Chondrocyte (in vitro differentiated cells): ENCODE measurements at places on chromosomes 3 and 15. TPM values are rescaled to one million over a fixed set of nuclear protein-coding genes. Genes with fewer than 3 reads are reported as not detected.
A peak's percentile ranks its signal among the peaks of the same experiment; 100 is the strongest.

DNA sequence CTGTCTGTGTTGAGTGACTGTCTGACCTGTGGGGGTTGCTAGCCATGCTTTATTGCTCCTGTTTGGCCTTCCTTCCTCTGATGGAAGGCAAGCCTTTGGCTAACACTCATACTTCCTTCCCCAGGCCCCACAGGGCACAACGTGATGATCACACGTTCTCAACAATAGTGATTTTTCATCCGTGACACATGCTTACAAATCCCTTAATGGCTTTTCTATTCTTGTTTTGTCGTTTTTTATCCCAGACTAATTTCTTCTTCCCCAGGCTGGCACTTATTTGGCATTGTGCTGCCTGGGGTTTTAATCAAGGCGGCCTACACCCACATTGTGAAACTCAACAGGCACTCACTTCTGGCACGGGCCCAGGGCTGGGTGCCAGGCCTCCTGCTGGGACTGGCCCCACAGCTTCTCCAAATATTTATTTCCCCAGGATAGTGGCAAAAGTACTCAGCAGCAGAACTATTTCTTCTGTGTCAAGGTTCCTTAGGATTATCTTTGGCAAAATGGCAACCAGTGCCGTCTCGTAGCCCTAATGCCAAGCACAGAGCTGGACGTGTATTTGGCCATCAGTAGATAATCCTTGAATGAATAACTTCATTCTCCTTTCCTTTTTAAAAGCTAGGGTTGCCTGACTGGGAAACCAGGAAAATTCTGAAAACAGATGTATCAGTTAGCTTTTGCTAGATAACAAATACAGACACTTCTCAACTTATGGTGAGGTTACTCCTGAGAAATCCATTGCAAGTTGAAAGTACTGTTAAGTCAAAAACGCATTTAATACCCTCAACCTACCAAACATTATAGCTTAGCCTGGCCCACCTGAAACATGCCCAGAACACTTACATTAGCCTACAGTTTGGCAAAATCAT, 30.6 kb downstream of the CMTM7 start:
- no peak for DNase-seq

GRCh38 chr3:67227030-67227429, 228.9 kb downstream of the KBTBD8 start:
- DNase-seq, result no peak

DNA sequence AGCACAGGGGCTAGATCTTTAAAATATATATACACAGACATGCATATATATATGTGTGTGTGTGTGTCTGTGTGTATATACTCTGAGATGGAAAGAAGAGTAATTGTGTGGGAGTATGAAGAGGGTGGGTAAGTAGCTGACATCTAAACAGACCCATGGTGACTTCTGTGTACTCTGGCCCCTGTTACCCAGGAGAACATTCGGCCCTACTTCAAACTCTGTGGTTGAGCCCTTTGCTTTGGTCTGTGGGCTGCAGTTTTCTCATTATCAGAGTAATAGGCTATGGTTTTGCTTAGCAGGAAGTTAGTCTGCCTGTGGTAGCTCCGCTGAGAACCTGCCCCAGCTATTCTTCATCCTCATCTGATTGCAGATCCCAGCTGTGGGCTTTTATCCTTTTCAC, 141.4 kb downstream of the RBPMS2 start:
- no peak for DNase-seq

DNA sequence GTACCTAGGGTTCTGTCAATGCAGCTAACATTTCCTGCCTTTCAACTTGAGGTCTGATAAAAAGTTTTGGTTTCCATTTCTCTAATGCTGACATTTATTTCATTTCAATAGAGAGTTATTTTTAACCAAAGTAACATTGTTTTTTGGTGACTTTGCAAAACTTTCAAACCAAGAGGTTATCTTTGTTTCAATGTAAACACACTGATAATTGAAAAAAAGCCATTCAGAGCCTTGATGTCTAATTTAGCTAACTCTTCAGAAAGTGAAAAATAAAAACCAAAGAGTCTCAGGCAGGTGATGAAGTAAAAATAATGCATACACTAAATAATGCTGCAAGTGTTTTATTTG, 9.6 kb upstream of the TIPARP start:
- DNase-seq, result no peak

- DNase-seq, result no peak
Observed at GRCh38 chr15:40511093-40511471, 40.3 kb downstream of the CHST14 start.

DNA sequence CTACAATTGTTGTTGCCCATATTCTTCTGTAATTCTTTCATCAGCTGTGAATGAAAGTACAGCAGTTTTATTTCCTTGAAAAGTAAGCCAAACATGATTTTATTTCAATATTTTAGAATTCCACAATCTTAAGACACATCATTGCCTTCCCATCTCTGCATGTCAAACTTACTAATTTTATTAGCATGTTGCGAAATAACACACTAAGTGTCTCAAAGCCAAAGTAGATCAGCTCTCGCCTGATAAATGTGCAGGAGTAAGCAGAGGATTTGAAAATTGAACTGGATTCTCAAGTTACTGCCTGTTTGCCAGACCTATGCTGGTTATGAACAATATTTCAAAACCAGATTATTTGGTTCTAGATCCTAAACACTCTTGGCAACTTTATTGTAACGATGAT, 25.7 kb downstream of the TGFBR2 start:
- DNase-seq, result no peak

- DNase-seq, result no peak
Observed at GRCh38 chr3:30273304-30274072, 332.9 kb upstream of the TGFBR2 start.

GRCh38 chr15:81168131-81168526, 28.6 kb upstream of the IL16 start:
- DNase-seq, result no peak

- no peak for DNase-seq
Observed at GRCh38 chr15:52976516-52977075, 186.5 kb upstream of the ONECUT1 start.

GRCh38 chr3:13378155-13378554, 42.0 kb downstream of the NUP210 start:
- DNase-seq, result no peak

GRCh38 chr3:14791343-14791945, 27.3 kb upstream of the FGD5 start:
- DNase-seq, result peak; percentile 66

GRCh38 chr3:154034797-154035330, 86.3 kb upstream of the ARHGEF26 start:
- no peak for DNase-seq

DAZL gene
- total RNA-seq, result not detected in 3 replicates

DNA sequence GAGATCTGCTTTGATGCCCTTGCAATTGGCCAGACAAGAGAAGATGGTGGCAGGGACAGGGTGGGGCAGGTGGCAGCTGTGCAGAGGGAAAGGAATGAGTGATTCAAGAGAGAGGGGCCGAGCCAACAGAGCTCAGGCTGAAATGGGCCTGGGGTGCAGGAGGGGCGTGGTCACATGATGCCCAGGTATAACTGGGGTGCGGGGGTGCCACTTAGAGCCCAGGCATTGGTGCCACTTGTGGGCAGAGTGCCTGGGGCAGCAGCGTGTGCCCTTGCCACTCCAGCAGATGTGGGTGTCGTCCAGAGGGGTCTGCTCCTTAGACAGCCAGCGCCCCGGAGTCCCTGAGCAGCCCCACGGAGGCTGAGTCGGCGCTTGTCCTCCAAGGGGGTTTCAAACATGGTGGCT, 88.7 kb downstream of the PLXNA1 start:
- peak; percentile 84 for DNase-seq

DNA sequence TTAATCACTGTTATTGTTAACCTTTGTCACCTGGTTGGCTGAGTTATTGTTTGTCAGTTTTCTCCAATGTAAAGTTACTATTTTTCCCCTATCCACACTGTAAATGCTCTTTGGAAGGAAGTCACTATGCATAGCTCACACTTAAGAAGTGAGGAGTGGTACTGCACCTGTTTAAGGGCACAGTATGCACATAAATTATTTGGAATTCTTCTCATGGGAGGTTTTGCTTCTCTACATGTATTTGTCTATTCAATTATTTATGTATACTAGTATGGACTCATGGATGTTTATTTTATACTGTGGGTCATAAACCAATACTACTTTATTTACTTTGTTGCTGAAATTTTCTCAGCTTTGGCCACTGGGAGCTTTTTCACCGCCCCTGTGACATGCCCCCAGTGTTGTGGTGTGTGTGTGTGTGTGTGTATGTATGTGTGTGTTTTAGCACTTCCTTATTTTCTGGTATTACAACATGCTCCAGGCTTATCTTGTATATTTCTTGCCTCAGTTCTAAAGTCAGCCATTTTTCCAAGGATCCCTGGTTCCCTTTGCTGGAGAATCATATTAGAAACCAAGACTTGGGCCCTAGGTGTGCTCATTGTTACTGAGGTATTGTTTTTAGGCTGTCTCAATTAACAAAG, 290.5 kb downstream of the KBTBD8 start:
- DNase-seq, result no peak

GRCh38 chr15:56528136-56528535, 63.2 kb upstream of the MNS1 start:
- DNase-seq, result no peak

VWA5B2 gene
- 0.25 TPM in 1 of 3 replicates, not detected in the others for total RNA-seq

DNA sequence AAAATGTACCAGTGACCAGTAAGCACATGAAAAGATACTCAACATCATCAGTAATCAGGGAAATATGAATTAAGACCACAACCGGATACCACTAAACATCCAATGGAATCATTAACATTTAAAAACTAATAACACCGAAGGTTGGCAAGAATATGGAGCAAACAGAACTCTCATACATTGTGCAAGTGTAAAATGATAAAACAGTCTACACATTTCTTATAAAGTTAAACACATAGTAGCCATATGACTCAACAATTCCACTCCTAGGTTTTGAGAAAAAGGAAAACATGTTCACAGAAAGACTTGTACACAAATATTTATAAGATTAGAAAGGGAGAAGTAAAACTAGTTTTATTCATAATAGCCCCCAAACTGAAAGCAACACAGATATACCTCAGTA, 60.3 kb upstream of the SLCO2A1 start:
- DNase-seq, result no peak

GRCh38 chr3:71133865-71134264, 449.7 kb downstream of the FOXP1 start:
- no peak for DNase-seq

STRIT1 gene
- not detected in 3 replicates for total RNA-seq

DNA sequence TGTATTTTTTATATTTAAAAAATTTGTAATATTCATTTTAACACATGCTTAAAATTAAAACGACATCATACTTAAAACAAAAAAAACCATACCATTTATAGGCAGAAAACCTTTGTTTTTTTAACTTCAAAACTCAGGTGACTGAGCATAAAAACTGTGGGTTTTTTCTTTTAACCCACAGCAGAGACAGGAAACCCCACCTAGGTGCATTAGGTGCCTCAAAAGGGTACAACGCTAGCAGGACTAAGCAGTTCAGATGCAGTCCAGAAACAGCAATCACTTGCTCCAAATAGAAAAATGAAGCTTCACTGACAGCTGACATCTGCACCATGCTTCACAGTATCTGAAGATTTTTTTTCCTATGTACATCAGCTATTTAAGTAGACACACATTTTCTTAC, 52.3 kb downstream of the GLB1 start:
- no peak for DNase-seq

GRCh38 chr3:73509816-73510215, 114.9 kb downstream of the PDZRN3 start:
- no peak for DNase-seq

CYP1A1 gene
- 0.22 to 0.67 TPM (median 0.27 TPM) in 3 replicates for total RNA-seq

PLEKHO2 gene
- 19.5 to 20.3 TPM (median 20.3 TPM) in 3 replicates for total RNA-seq

DNA sequence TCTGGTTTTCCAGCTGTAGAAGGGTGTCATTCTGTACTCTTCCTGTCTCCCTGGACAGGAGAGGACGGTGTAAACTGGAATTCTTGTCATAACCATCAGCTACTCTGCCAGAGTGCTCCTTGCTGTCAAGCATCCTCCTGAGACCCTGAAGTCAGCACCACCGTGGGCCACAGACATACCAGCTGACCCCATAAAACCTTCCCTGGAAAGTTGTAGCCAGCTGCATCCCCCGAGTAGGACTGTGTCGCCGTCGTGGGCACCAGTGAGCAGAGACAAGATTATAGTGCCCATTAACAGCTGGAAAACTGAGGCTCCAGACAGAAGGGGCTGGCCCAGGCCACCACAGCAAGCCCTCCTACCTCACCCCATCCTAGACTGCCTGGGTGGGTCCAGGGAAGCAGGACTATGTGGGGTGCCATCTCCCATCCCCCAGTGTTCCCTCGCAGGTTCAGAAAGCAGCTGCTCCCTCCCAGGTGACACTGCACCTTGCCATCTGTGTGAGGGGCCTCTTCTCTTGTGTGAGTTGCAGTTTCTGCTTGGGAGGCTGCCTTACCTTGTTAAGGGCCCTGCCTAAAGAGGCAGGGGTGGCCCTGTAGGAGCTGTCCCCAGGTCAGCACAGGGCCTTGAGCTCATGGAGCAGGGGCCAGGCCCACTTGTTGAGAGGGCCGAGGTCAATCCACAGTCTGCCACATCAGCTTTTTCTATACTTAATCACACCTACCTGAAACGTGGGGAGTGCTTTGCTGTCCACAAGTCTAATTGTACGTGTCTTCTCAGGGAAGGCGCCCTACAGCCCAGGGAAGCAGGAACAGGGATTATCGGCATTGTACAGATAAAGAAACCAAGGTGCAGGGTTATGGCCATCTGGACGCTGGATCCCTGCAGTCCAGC, 191.9 kb upstream of the LINGO1 start:
- DNase-seq, result peak; percentile 54

DNA sequence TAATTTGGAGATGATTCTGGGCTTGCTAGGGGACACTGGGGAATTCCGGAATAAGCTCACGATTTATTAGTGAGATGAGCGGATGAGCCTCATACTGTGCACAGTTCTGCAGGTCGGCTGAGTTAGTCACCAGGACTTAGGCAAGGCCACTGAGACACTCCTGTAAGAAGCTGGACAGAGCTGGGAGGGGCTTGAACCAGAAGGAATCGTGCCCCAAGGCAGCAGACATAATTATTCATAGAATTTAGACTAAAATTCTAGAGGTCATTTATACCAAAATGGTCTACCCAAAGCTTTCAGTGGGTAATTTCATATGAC, 121.4 kb downstream of the VGLL4 start:
- DNase-seq, result no peak

PRKCD gene
- 11.6 to 20.0 TPM (median 17.1 TPM) in 3 replicates for total RNA-seq

- no peak for DNase-seq
Observed at GRCh38 chr15:83940136-83940535, 286.2 kb downstream of the ADAMTSL3 start.
